ENCODE measurements at places on chromosomes 2 and 18.

GRCh38 chr2:55056024-55056521, 5.8 kb upstream of the RTN4 start:
- no peak for DNase-seq

DNA sequence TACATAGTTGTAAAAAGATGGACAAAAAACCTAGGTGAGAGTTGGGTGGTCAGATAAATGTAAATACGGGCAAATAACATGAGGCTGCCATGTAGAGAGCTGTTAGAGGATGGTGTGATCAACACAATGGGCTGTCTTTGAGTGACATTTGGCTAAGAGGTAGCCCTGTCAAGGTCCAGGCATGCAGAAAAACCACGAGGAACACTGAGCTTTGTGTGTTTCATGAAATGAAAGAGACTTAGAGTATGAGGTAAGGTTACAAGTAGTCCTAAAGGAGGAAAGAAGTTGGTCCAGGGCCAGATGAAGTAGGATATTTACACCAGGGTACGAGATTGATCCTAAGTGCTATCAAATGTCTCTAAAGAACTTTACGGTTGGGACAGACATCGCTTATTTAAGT, 160.9 kb downstream of the RDH14 start:
- no peak for DNase-seq

GRCh38 chr2:12442476-12442847, 274.3 kb upstream of the TRIB2 start:
- DNase-seq: no peak

DNA sequence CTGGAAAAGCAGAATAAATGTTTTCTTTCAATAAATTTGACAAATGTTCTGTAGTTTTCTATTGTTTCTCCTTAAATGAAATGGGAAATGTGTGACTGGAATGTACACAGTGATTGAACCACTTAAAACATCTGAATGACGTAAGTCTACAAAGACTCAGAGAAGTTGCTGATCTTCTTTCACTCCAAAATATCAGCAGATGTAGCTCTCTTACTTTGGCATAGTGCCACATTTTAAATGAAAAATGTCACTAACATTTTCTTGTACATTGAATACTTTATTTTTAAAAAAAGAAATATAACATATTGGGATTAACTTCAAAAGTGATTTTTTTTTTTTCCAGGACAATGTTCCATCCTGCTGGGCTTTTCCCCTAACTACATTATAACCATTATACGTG, 565.6 kb downstream of the TMEM182 start:
- no peak for DNase-seq

- no peak for DNase-seq
Observed at GRCh38 chr18:49617865-49618264, 56.0 kb downstream of the LIPG start.

- no peak for DNase-seq
Observed at GRCh38 chr2:36459725-36460137, 104.2 kb downstream of the CRIM1 start.

DNA sequence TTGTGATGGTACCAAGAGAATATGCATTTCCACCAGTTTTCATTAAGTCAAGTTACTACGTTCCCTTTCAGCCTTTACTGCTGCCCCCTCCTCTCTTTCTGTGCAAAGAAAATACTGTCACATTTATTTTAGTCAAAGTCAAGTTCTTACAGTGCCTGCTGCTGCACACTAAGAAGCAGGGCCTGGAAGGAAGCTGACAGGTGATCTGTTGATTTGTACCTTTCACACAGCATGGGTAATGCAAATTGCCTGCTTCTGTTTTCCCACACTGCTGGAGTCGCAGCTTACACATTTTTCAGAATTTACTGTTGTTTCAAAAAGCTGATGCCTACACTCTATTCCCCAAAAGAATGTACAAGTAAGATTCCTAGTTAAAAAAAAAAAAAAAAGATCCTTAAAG, 48.7 kb upstream of the CD226 start:
- no peak for DNase-seq

DNA sequence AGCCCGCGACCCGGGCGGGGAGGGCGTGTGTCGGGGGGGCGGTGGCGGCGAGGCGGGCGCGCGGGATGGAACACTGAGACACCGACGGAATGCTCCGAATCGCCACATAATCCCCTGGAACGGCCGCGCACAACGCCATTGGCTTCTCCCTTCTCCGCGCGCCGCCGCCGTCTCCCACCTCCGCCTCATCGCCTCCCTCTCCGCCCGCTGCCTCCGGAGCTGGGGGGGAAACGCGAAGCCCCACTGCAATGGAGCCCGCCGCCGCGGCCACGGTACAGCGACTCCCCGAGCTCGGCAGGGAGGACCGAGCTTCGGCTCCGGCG, at the start of gene PHLPP1:
Gene PHLPP1 (plus strand): TSS at position 106 of the 323 bp plus-strand sequence. CDS start 143 bp downstream, at position 249.
- peak; percentile 11 for DNase-seq

GRCh38 chr2:24652265-24653182, 140.7 kb downstream of the PTRHD1 start:
- DNase-seq: no peak

GRCh38 chr2:71613953-71614925, 160.9 kb downstream of the DYSF start:
- DNase-seq: no peak

GRCh38 chr2:218744615-218745014, 34.0 kb downstream of the TTLL4 start:
- no peak for DNase-seq

- DNase-seq: no peak
Observed at GRCh38 chr18:74496508-74497323, 553 bp downstream of the CNDP2 start.

GRCh38 chr2:147025646-147026585, 818.9 kb upstream of the ACVR2A start:
- DNase-seq: no peak
